ENCODE measurements at places on chromosomes 7 and 10. TPM values are rescaled to one million over a fixed set of nuclear protein-coding genes. Genes with fewer than 3 reads are reported as not detected.

- DNase-seq, result no peak
These were observed 13.0 kb downstream of the POLL start for GRCh38 chr10:101575091-101575490.

DNA sequence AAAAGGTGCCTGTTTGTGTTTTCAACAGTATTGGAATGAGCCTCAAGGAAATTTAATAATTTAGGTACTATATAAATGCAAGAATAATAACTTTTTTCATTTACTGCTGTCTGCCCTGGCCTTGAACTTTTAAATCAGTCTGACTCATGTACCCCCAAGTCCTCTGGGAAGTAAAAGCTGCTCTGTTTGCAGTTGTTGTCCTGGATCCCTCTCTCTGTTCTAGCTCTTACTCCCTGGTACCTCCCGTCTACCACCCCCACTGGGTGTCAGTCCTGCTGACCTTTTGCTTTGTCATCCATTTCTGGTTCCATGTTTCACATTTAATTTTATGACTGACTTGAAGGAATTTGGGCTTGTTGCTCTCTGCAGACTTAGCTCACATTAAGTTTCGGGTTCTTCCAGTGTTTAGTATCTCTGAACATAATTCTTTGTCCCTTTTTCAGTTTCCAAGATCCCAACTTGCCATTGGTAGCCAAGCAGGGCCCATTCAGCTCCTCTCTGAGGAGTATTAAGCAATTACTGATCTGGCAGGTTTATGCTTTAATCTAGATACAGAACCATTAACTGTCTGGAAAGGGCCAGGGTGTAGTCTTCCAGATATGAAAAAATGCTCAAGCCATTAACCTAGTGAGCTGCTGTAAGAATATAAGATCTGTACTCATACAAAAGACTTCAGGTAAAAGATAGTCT, 208.7 kb upstream of the FAM3C start:
- no peak for DNase-seq

GRCh38 chr7:104548861-104549260, 220.5 kb downstream of the LHFPL3 start:
- no peak for DNase-seq

HABP2 gene
- not detected for total RNA-seq

DNA sequence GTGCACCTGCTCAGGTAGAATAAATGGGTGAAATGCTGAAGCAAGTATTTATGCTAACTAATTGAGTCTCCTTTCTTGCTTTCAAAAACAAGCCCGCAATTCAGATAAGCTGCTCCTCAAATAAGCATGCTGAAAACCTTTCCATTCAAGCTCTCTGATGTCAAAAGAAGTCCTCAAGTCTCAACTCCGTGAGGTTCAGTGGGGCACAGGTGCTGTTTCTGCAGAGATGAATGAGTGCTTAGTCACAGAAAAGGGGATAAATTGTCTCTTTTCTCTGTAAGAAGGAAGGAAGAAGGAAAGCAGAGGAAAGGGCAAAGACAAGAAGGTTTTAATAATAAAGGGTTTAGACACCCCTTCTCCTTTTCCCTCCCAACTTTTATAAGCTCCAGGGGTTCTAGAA, 229.8 kb upstream of the NPY start:
- no peak for DNase-seq

DNA sequence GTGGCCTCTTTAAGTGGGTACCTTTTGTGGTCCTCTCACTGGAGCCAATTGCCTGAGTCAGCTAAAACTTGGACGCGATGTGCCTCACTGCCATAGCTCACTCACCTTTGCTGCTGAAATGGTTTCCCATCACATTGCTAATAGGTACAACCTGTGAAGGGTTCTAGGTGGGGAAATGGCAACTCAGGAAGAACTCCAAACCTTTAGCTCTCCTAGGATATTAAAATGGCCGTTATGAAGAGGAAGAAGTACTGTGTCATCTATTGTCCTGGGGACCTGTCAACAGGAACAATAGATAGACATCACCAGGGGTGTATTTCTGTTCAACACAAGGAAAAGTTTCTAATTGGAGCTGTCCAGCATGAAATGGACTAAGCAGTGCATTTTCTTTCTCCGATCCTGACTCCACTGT, 1.2 kb upstream of the ZNF655 start:
- no peak for DNase-seq

- no peak for DNase-seq
These were observed 2.6 kb upstream of the MNX1 start for GRCh38 chr7:157013101-157013500.

GRCh38 chr7:142847353-142847752, 7.5 kb upstream of the EPHB6 start:
- DNase-seq, result no peak
